ENCODE measurements at places on chromosomes 1 and 21.

GRCh38 chr1:43879996-43880395 lies 53.6 kb upstream of the ARTN start:
- DNase-seq, result no peak

DNA sequence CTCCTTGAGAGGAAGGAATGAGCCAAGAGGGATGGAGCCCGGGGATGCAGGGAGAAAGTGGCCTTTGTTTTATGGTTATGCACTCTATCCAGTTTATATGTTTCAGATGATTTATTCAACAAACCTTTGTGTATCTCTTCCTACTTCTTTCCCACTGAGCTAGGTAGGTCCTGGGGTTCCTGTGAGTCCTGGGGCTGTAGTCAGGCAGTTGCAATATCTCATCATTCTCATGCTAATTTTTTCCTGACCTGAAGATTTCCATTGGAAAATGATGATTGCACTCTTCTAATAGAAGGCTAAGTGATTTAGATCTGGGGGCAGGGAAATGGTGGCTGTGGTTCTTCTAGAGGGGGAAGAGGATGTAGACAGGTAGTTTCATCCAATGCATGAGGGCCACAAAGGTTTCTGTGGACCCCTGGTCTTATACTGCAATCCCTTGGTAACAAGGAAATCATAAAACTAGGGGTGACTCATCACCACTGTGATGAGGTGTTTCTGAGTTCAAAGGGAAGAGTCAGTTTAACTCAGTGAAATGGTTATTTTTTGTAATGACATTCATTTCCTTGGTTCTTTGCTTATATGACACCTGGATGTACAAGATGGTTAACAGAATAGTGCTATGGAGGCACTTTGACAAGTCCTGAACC lies 20.2 kb downstream of the B3GALT5 start:
- DNase-seq, result no peak

DNA sequence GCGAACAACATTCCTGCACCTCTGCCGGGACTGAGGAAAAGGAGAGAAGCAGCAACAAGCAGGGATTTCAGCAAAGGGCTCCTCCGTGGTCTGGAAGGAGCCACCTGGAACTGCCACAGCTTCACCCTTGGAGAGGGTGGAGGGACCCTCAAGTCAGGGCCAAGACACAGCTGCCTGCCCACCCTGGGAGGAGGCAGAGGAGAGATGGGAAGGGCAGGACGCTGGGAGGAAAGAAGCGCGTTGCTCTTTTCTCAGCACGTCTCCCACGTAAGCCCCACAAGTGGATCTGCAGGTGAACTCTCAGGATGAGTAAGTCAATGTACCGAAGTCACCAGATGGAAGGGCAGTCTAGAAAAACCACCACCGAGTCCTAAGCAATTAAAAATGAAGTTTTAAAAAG lies 39.6 kb downstream of the SLC19A1 start:
- no peak for DNase-seq

- no peak for DNase-seq
These were observed 25.6 kb upstream of the DMBX1 start for GRCh38 chr1:46464013-46464548.

DNA sequence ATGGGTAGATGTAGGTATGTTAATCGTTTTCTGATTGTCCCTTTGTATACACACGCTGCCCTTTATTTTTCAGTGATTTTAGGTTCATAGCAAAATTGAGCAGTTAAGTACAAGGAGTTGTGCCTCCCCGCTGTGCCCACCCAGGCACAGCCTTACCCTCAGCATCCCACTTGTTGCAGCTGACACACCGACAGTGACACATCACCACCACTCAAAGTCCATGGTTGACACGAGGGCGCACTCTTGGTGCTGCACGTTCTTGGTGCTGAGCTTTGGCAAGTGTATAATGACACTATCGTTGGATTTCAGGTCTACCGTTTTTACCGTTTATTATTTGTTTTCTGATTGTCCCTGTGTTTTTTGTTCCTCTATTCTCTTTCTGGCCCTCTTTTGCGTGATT lies 15.6 kb downstream of the C1orf159 start:
- DNase-seq, result no peak

DNA sequence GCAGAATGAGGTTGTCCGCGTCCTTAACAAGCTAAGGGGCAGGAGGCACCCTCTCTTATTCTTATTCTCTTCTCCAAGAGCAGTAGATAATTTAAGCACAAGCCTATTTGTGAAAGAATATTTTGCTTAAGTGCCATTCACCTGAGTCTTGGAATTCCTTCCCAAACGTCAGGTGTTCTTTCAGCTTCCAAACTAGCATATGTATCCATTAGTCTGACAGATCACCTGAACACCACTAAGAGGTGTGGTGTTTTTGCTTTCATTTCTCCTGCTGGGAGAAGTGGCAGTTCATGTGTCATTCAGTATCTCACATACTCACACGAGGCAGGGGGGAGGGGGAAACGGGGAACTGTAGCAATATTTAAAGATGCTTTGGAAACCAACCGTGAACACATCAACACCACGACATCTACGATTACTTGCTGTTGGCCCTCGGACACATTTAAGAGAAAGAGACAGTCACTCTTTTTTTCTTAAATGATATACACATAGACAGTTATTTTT lies 45.5 kb upstream of the RBM15 start:
- no peak for DNase-seq
